ENCODE measurements at places on chromosomes 12 and 14. TPM values are rescaled to one million over a fixed set of nuclear protein-coding genes. Genes with fewer than 3 reads are reported as not detected.
A peak's percentile ranks its signal among the peaks of the same experiment; 100 is the strongest.

DNA sequence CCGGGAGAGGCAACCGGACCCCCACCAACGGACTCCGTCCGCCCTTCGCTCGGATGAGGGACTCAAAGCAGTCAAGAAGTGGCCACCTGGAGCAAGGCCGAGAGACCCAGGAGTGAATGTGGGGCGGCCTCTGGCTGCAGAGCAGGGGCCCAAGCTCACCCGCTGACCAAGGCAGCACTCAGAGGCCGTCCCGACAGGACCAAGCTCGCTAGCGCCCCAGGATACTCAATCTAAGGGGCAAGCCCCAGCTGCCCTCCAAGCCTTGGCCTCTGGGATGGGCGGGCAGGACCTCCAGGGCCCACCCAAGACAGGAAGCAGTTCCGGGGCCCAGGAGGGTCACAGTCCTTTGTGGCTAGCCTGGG is 936 bp downstream of the AKT1 start:
- H3K27me3 ChIP-seq: peaks cover 6% of the 10 kb centered on the region
- peak; percentile 49 for DNase-seq
- peaks cover 6% of the 10 kb centered on the region for H3K4me1 ChIP-seq
- peaks cover 6% of the 10 kb centered on the region for H3K36me3 ChIP-seq
- H3K4me3 ChIP-seq: peak overlapping the region; percentile 89

GRCh38 chr14:36208690-36209278 is 32.3 kb upstream of the PTCSC3 start:
- no peaks in the 10 kb centered on the region for H3K27me3 ChIP-seq
- no peak for DNase-seq
- no peaks in the 10 kb centered on the region for H3K36me3 ChIP-seq
- H3K27ac ChIP-seq: no peak overlapping the region
- H3K4me3 ChIP-seq: no peak overlapping the region

GRCh38 chr12:88308825-88309224 is 166.7 kb downstream of the TMTC3 start:
- no peaks in the 10 kb centered on the region for H3K36me3 ChIP-seq
- no peaks in the 10 kb centered on the region for H3K27me3 ChIP-seq
- no peaks in the 10 kb centered on the region for H3K4me1 ChIP-seq
- no peak overlapping the region for H3K27ac ChIP-seq
- H3K4me3 ChIP-seq: no peak overlapping the region

GRCh38 chr14:88354358-88354757 is 31.1 kb upstream of the SPATA7 start:
- no peak overlapping the region for H3K27ac ChIP-seq
- H3K27me3 ChIP-seq: no peaks in the 10 kb centered on the region
- no peak overlapping the region for H3K4me3 ChIP-seq
- no peak for DNase-seq
- no peaks in the 10 kb centered on the region for H3K4me1 ChIP-seq
- H3K36me3 ChIP-seq: no peaks in the 10 kb centered on the region

GRCh38 chr14:69863083-69863482 is 16.1 kb upstream of the SMOC1 start:
- no peak overlapping the region for H3K27ac ChIP-seq
- no peak for DNase-seq
- peaks cover 7% of the 10 kb centered on the region for H3K4me1 ChIP-seq
- no peaks in the 10 kb centered on the region for H3K27me3 ChIP-seq
- H3K36me3 ChIP-seq: peaks cover 15% of the 10 kb centered on the region

DNA sequence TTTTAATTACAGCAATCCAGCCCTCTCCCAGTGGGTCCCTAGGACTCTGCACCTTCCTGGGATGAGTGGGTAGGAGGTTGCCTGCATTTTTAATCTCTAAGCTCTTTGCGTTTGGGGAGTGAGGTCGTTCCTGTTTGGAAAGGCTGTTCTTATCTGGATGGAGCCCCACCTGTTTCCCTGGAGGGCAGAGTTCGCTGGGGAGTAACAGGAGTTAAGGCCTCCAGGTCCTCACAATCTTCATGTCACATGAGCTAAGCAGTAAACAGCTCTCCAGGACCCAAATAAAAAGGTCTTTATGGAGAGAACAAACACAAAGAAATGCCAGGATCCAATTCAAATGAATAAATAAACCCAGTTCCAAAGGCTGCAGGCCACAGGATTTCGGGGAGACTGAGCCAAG is 56.0 kb upstream of the RFLNA start:
- H3K36me3 ChIP-seq: peaks cover 5% of the 10 kb centered on the region
- no peak overlapping the region for H3K4me3 ChIP-seq
- H3K4me1 ChIP-seq: no peaks in the 10 kb centered on the region
- DNase-seq: no peak
- H3K27me3 ChIP-seq: no peaks in the 10 kb centered on the region

DNA sequence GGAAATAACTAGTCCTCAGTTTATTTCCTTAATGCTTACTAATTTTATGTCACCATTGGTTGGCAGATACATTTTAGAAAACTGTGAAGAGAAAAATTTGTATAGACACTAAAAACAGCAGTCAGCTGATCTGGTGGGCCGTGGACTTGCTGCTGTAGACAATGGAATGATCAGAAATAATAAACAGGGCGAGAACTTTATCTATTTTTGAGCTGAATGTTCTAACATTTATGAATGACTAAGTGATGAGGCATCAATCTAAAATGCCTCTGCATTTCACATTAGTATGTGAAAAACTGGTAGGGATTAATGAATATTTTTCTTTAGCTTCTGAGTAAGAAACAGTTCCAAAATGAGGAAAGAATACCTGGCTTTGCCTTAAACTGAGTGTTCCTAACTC is 24.8 kb upstream of the PKP2 start:
- no peaks in the 10 kb centered on the region for H3K36me3 ChIP-seq
- DNase-seq: no peak
- H3K27ac ChIP-seq: no peak overlapping the region
- no peaks in the 10 kb centered on the region for H3K27me3 ChIP-seq
- H3K4me1 ChIP-seq: no peaks in the 10 kb centered on the region

DNA sequence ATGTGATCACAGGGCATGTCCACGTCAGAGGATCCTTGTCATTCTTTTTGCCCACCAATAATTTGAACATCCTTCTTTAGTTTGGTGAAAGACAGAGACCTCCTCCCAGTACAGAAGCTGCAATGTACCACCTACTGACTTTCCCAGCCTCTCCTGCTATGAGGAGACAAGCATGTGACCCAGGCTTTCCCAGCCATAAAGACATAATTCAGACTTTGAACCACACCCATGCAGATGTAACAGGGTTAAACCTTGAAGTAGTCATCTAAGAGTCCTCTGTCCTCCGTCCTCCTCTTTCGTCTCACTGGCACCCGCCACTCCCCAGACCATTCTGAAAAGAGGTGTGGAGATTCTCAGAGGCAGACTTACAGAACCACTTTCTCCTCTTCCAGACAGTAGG is 120.8 kb downstream of the KCNK10 start:
- H3K4me3 ChIP-seq: no peak overlapping the region
- no peak overlapping the region for H3K27ac ChIP-seq
- no peaks in the 10 kb centered on the region for H3K36me3 ChIP-seq
- H3K27me3 ChIP-seq: no peaks in the 10 kb centered on the region
- H3K4me1 ChIP-seq: no peaks in the 10 kb centered on the region

GRCh38 chr12:123891516-123892179 is 81.0 kb downstream of the CCDC92 start:
- no peaks in the 10 kb centered on the region for H3K36me3 ChIP-seq
- DNase-seq: no peak
- no peaks in the 10 kb centered on the region for H3K4me1 ChIP-seq
- no peak overlapping the region for H3K27ac ChIP-seq
- H3K27me3 ChIP-seq: no peaks in the 10 kb centered on the region
- no peak overlapping the region for H3K4me3 ChIP-seq

- H3K36me3 ChIP-seq: no peaks in the 10 kb centered on the region
- H3K4me3 ChIP-seq: no peak overlapping the region
- 0 out of 2 replicates have a peak, but pooled peaks cover 2% of the 10 kb centered on the region for H3K4me1 ChIP-seq
- no peak overlapping the region for H3K27ac ChIP-seq
- DNase-seq: no peak
- H3K27me3 ChIP-seq: no peaks in the 10 kb centered on the region
These were observed 119.7 kb downstream of the PTCSC3 start for GRCh38 chr14:36056845-36057244.

DNA sequence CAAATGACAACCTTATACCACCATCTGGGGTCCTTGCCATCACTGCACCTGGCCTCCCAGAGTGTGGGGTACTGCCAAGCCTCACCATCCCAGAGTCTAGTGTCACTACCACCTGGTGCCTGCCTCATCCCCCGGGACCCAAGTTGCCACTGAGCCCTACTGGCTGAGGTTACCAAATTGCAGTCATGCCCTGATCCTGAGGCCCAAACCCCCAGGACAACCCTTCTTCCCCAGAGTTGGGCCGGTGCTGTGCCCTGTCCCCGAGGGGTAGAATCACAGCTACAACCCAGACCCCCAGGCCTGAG is 8.4 kb upstream of the SFSWAP start:
- no peak overlapping the region for H3K27ac ChIP-seq
- no peaks in the 10 kb centered on the region for H3K4me1 ChIP-seq
- DNase-seq: no peak
- no peaks in the 10 kb centered on the region for H3K27me3 ChIP-seq

DNA sequence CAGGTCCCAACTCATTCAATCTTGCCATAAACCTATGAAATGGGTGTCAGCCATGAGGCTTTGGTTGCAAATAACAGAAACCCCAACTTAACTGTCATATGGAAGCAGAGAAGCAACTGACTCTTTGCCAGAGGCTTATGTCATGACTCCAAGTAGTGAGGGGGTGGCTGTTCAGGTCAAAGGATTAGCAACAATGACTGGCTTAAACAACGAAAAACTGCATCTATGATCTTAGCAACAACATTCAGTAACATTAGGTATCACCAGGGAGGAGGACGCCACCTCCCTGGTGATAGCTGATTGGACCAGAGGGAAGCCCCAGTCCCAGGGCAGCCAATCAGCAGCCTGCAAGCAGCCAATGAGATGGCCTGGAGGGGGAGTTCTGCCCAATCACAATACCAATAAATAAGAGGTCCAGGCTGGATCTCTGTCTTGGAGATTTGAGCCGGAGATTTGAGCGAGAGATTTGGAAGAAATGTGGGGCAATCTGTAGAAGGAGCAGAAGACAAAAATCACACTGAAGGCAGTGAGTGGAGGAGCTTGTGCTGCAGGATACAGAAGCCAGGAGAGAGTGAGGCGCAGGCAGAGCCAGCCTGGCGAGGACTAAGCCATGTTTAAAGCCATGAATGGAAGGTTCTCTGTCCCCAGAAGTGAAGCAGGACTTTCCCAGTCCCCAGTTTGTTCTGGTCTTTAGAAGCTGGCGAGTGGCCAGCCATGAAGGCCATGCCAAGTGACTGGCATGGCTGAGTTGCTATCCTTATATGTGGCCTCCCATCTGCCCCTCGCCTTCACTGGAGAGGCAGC is 93.3 kb downstream of the CALM1 start:
- DNase-seq: no peak
- no peaks in the 10 kb centered on the region for H3K27me3 ChIP-seq
- no peak overlapping the region for H3K27ac ChIP-seq
- H3K4me1 ChIP-seq: no peaks in the 10 kb centered on the region
- H3K36me3 ChIP-seq: no peaks in the 10 kb centered on the region

DNA sequence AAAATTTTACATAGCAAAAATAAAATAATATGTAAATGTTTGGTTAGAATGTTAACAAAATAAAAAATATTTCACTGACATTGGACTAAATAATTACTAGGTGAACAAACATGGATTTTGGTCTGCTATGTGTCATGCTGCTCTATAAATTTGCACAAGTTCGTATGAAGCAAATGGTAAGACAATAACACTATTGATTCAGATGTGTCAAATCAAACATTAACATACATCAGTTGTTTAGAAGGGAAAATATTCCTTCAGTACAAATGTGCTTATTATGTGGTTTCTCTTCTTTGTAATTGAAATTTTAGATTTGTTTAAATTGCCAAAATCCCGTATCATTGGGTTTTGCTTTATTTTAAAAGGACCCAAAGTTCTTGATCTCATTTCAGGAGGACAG is 46.9 kb downstream of the PAWR start:
- no peak overlapping the region for H3K27ac ChIP-seq
- H3K4me3 ChIP-seq: no peak overlapping the region
- peaks cover 11% of the 10 kb centered on the region for H3K36me3 ChIP-seq
- H3K27me3 ChIP-seq: no peaks in the 10 kb centered on the region

DNA sequence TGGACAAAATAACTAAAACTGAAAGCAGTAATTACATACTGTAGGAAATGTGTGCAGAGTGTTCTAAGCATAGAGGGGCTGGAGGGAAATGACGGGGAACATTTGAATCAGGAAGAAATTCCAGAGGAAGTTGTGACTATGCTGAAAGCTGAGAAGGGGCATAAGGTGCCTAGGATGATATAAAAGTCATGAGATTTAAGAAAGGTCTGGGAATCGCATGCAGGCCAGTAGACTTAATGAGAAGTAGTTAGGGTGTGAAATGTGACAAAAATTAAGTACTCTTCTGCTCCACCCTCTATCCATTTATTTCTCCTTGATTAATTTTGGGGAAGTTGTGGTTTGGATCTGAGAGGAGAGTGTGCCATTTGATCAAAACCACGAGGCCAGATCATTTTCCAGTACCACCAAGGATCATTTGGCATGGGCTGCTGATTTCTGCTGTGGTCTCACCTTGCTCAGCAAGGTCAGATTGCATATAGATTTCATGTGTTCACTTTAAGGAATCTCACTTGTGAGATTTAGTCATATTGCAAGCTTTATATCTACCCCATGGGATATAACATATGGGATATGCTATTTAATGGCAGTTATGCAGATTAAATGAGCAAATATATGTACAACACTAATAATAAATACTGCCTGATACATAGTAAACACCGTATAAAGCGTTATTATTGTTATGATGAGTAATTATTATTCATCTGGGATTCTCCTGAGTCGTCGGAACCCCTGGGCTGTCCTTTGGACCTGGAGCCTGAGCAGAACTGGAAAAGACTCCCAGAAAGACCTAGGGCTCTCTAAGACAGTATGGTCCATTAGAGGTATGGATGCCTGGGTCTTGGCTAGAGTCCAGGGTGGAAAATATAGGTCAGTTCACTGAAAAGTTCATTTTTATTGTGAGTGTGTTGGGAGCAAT is 72.3 kb downstream of the SRGAP1 start:
- no peak for DNase-seq
- no peaks in the 10 kb centered on the region for H3K27me3 ChIP-seq
- no peak overlapping the region for H3K27ac ChIP-seq
- H3K4me1 ChIP-seq: peaks cover 6% of the 10 kb centered on the region

ATN1 gene
- 97.9 TPM for total RNA-seq

PTPRR gene
- total RNA-seq: 0.22 TPM
